ENCODE measurements at places on chromosomes 13 and 19.
A peak's percentile ranks its signal among the peaks of the same experiment; 100 is the strongest.

DNA sequence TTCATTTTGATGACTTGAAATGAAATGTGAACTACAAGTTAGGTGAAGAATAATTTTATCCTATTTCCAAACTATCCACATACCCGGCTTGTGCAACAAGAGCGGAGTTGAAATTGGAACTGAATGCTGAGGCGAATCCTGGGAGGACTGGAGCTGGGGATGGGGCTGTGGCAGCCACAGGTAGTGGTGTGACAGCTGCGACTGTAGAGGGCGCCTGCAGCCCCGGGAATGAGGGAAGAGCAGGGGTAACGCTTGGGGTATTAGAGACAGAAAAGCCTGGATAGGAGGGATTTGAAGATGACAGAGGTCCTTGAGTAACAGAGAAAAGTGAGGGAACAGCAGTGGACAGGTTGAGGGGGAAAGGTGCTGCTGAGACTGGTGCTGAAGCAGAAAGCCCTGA is 22.0 kb upstream of the STOML3 start:
- no peak for DNase-seq

DNA sequence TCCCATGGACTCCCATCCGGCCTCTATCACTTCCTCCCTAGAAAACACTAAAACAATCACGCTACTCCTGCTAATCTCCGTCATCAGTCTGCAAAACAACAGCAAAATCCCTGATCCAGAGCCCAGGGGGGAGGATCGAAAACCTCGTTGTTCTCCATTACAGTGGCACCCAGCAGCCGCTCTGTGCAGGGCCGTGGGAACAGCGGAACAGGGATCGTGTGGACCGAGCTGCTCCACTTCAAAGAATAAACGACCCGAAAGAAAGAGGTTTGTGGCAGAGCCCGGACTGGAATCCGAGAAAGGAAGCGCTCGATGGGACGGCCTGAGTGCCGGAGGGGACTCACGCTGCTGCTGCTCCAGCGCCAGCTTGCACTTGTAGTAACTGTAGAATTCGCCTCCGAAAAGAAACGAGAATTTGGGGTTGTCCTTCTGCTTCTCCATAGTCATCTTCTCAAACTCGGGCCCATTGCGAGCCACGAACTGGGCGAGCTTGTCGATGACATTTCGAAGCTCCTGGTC is 652 bp downstream of the CHERP start:
- DNase-seq = no peak

GRCh38 chr13:100825557-100825956 is 151.0 kb upstream of the TMTC4 start:
- no peak for DNase-seq

DNA sequence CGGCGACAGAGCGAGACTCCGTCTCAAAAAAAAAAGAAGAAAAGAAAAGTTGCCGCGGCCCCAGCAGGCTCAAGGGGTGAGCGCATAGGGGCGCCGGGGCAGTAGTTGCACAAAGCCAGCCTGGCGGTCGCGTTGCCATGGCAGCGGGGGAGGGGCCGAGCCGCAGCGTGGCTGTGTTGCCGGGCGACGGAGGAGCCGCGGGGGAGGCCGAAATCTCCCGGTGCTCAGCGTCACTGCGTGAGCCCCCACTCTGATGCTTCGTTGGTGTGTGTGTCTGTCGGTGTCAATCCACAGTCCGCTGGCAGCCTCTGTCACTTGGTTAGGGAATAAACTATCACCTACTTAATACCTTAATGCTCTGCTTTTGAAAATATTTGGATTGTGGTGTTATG is 82.9 kb upstream of the C1QTNF9B start:
- peak; percentile 11 for DNase-seq

- no peak for DNase-seq
Observed at GRCh38 chr13:114070098-114070799, 62.2 kb downstream of the RASA3 start.

GRCh38 chr13:29524176-29524575 is 71.3 kb downstream of the SLC7A1 start:
- no peak for DNase-seq

GRCh38 chr13:44413095-44413494 is 39.5 kb downstream of the SERP2 start:
- no peak for DNase-seq

GRCh38 chr19:12265921-12266704 is 28.6 kb downstream of the ZNF44 start:
- DNase-seq = no peak

DNA sequence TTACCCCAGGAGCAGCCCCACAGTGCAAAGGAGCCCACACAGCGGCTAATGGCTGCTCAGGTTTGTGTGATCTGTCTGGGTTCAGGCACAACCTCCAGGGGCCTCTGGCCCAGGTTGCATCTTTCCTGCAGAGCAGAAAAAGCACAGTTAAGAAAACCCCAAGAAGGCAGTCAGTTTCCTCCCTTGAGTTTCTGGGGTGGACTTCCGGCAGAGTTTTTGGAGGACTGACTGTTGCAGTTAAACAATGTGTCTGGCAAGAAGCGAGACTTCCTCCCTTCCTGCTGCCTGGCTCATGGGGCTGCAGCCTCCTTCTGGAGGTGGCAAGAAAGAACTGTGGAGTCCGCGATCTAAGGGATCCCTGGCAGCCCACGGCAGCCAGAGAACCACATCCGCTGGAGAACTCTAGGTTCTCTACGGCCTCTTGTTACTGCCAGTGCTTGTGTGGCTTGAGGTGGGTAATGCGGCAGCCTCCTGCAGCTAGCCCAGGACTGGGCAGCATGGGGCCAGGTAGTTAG is 114.4 kb downstream of the ZDHHC20 start:
- no peak for DNase-seq

DNA sequence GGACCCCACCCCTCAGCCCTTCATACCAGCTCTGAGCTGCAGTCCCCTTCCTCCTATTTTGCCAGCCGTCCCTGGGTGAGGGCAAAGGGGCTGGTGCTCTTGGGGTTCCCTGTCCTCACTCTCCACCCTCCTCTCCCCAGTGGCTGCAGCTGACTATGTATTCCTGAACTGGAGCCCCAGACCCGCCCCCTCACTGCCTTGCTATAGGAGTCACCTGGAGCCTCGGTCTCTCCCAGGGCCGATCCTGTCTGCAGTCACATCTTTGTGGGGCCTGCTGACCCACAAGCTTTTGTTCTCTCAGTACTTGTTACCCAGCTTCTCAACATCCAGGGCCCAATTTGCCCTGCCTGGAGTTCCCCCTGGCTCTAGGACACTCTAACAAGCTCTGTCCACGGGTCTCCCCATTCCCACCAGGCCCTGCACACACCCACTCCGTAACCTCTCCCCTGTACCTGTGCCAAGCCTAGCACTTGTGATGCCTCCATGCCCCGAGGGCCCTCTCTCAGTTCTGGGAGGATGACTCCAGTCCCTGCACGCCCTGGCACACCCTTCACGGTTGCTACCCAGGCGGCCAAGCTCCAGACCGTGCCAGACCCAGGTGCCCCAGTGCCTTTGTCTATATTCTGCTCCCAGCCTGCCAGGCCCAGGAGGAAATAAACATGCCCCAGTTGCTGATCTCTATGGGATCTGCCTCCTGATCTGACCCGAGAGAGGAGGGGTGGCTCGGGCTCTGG is 2.4 kb downstream of the COX7A1 start:
- no peak for DNase-seq
